ENCODE measurements at places on chromosomes 7 and 10.

- DNase-seq, result peak; percentile 89
These were observed 180.6 kb downstream of the SEMA3E start for GRCh38 chr7:83468251-83468739.

- no peak for DNase-seq
These were observed 9.2 kb downstream of the PCBD1 start for GRCh38 chr10:70879207-70879606.

GRCh38 chr7:2824678-2825461 lies 19.2 kb downstream of the GNA12 start:
- DNase-seq, result no peak

- DNase-seq, result no peak
These were observed 7.5 kb upstream of the EBF3 start for GRCh38 chr10:129971381-129972144.

GRCh38 chr10:88392222-88392621 lies 190.9 kb downstream of the RNLS start:
- no peak for DNase-seq

- no peak for DNase-seq
These were observed 43.2 kb downstream of the GSDME start for GRCh38 chr7:24713850-24714675.

All from AG04449 (cell line).